ENCODE measurements at places on chromosomes 2 and 18.

DNA sequence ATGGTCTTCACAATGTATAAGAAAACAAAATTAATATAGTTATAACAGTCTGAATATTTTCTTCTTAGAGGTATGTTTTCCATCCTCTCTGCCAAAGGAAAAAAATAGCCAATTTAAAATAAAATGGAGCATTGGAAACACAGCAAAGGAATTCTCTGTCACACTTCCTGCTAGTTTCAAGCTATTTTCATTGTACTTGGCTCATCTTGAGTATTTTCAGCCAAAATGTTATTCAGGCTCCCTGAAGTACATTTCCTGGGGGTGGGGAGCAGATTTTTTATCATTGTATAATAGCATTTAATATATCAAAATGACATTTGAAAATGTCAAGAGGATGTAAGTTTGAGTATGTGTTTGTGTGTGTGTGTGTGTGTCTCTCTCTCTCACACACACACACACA, 463.6 kb upstream of the REG3G start:
- DNase-seq = no peak

DNA sequence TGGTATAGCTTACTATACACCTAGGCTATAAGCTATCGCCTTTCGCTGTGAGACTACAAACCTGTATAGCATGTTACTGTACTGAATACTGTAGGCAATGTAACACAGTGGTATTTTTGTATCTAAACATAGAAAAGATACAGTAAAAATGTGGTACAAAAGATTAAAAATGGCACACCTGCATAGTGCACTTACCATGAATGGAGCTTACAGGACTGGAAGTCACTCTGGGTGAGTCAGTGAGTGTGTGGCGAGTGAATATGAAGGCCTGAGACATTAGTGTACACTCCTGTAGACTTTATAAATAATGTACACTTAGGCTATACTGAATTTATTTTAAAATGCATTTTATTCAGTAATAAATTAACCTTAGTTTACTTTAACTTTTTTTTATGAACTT, 258.2 kb upstream of the SP5 start:
- DNase-seq = no peak

GRCh38 chr2:223523551-223524001, 78.6 kb downstream of the SCG2 start:
- no peak for DNase-seq

GRCh38 chr18:9965711-9966624, 52.2 kb downstream of the VAPA start:
- DNase-seq = no peak

GRCh38 chr2:134131681-134132489, 122.0 kb upstream of the MGAT5 start:
- DNase-seq = no peak

GRCh38 chr2:113225263-113226259, 51.8 kb downstream of the PSD4 start:
- DNase-seq = peak; percentile 83

DNA sequence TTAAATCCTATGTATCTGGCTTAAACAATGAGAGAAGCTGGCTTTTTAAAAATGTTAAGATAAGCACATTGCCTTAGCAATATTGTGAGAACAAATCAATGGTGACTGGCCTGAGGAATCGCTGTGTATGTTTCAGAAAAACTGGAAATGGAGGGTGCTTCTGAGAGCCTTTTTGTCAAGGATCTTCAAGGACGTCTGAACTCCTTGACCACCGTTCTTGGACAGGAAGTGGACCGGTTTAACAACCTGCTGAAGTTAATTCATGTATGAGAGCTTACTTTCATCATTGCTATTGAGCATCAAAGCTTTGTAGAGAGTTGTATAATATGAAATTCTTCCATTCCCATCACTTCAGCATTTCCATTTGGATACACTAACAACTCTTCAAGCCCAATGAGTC, 72.6 kb downstream of the TRABD2A start:
- DNase-seq = no peak

GRCh38 chr2:49154140-49154539, at the start of gene FSHR:
TSS of gene FSHR (minus strand) at chr2:49154515. CDS start at chr2:49154417, 98 bp downstream.
- no peak for DNase-seq

GRCh38 chr18:74388227-74388626, 68.9 kb downstream of the DIPK1C start:
- no peak for DNase-seq

DNA sequence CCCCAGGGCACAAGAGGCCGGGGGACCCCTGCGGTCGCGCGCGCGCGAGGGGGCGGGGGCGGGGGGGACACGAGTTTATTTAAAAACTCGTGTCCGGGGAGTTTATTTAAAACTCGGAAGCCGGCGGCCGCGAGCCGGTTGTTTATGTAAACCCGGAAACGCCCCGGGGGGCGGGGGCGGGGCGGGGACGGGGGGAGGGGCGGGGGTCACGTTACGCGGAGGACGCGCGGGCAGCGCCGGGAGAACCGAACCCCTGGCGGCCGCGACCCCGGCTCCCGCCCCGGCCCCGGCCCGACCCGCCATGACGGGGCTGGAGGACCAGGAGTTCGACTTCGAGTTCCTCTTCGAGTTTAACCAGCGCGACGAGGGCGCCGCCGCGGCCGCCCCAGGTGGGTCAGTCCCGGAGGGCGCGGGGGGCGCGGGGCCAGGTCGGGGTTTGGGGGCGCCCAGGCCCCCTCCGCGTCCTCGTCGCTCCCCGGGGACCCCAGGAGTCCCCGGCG, 4.4 kb downstream of the NFATC1 start:
- DNase-seq = peak; percentile 76

- DNase-seq = no peak
Measured at GRCh38 chr2:162688403-162688802, 150.2 kb downstream of the KCNH7 start.

DNA sequence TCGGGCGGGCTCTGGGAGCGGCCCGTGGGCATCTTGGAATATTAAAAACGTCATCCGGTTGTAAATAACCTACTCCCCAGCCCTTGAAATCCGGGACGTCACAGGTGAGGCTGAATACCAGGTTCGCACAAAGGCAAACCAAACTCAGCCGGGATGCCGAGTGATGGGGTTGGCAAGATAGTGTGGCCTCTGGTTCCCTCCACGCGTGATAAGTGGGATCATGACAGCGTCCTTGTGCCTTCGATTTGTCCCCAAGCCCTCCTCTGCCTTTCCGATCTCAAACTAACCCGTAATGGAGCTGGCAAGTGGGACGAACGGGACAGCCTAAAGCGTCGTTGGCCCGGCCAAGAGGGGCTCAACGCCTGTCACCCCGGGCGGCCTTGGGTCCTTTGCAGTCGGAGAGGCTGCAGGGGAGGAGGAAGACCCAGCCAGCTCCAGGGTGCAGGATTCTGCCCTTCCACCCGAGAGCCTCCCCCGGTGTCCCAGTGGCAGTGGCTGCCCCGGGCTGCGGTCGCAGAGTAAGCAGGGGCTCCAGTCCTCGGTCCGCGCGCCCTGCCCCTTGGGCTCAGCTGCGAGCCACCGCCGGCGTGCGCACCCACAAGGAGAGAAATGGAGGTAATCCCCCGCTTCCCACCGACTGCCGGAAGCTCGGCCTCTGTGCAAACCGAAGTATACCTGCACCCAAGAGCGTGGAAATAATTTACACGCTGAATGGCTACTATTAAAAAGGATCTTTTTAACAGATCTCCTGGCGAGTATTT, 13.4 kb upstream of the PAX3 start:
- DNase-seq = peak; percentile 73

DNA sequence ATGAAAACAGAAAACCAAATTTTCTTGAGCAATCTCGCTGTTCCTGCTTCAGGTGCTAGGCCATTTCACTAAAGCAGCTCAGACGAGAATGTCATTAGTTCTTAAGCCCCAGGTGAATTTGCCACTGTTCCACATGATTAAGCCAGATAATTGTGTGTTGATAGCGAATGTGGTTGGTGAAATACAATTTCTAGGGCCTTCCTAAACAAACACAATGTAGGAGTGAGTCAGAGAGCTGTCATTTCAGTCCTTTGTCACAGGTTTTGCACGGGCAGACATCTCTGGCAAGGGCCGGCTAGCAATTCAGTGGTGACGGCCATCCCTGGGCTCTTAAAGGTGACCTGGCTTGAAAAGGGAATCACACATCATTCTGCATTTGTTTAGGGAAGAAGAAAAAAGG, 170.7 kb downstream of the TMEM182 start:
- no peak for DNase-seq

- DNase-seq = no peak
Measured at GRCh38 chr2:46837704-46838103, 77.9 kb downstream of the MCFD2 start.

DNA sequence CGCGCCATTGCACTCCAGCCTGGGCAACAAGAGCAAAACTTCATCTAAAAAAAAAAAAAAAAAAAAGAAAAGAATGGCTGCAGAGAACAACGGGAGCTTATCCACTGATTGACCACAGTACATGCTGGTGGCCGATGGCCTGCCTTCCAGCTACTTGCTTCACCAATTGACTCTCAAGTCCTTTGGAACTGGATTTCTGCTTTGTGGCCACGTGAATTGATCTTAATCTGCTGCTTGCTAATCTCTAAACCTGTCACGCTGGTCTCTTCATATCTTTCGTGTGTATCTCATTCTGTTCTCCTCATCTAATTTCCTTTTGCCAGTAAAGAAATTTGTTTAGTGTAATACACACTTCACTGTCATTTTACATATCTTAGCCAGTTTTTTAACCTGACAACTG, 512.5 kb upstream of the CNTNAP5 start:
- DNase-seq = no peak

- peak; percentile 86 for DNase-seq
Measured at GRCh38 chr2:47272031-47272864, 117.1 kb upstream of the STPG4 start.
